ENCODE measurements at places on chromosomes 5 and 9.

GRCh38 chr5:131321066-131321465 lies 57.2 kb downstream of the CDC42SE2 start:
- DNase-seq, result no peak

DNA sequence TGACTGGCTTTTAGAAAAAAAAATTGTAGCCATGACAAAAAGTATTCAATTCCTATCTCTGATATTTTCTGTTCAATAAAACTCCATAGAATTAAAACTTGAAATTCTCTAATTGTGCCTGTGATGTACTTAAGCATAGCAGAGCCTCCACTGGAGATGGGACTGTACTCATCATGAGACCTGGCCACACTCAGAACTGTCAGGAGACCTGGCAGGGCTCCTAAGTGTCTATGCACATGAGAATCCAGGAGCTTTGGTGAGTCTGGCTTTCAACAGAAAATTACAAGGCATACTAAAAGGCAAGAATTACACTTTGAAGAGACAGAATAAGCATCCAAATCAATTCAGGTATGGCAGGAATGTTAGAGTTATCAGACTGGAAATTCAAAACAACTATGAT lies 26.7 kb upstream of the ERCC6L2 start:
- DNase-seq, result no peak

DNA sequence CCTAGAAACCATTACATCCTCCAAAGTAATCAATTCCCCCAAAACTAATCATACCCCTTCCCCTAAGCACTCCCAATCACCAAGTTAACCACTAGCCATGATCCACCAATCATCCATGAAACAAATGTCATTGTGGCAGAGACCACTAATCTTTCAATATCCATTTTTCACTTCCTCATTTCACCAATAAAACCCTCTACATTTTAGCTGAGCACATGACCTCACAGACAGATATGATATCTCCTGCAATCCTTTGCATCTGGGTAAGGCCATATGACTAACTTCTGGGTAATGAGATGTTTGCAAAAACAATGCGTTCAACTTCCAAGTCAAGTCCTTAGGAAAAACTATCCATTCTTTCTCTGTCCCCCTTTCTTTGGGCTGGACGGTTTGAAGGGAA lies 20.7 kb downstream of the OR2S2 start:
- DNase-seq, result no peak

DNA sequence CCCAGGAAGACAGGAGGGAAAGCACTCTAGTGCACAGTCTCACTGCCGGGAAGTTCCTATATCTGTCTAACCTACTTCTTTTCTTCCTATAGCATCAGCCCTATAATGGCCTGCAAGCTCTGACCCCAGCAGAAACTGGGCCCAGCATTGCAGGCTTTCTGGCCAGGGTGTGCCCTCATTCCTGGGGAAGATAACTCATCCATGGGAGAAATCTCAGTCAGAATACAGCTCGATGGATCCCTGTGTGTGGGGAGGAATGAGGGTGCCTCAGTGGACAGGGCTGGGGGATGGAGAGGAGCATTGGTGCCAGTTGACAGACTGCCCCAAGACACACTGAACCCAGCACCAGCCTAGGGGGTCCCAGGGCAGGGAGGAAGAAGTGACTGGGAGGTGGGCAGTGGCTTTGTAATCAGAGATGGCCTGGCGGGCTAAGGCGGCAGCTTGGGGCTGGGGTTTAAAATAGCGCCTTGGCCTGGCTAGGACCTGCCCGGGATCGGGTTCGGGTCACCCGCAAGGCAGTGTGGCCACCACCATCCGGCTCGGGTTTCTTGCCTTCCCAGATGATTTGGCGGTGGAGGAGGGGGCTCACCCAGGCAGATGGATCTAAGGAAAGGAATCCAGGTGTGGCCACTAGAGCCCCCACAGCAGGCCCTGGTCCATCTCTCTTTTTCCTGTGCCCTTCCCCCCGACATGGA lies 7.6 kb upstream of the CXXC5 start:
- no peak for DNase-seq
